ENCODE measurements at places on chromosomes 6 and 20.
A peak's percentile ranks its signal among the peaks of the same experiment; 100 is the strongest.

- peak; percentile 27 for DNase-seq
These were observed 539.4 kb upstream of the JARID2 start for GRCh38 chr6:14706378-14706929.

GRCh38 chr6:167113935-167114910, 8.7 kb upstream of the CCR6 start:
- DNase-seq = peak; percentile 67

GRCh38 chr20:52312132-52312729, 120.7 kb upstream of the ZFP64 start:
- DNase-seq = peak; percentile 22

GRCh38 chr6:26322645-26323482, 42.1 kb upstream of the BTN3A2 start:
- DNase-seq = peak; percentile 34

- no peak for DNase-seq
These were observed 177.1 kb downstream of the MRPL14 start for GRCh38 chr6:43950051-43950605.

GRCh38 chr6:83462524-83462923, 31.7 kb upstream of the ME1 start:
- no peak for DNase-seq

- no peak for DNase-seq
These were observed 162.9 kb upstream of the SLC24A3 start for GRCh38 chr20:19049514-19049913.

DNA sequence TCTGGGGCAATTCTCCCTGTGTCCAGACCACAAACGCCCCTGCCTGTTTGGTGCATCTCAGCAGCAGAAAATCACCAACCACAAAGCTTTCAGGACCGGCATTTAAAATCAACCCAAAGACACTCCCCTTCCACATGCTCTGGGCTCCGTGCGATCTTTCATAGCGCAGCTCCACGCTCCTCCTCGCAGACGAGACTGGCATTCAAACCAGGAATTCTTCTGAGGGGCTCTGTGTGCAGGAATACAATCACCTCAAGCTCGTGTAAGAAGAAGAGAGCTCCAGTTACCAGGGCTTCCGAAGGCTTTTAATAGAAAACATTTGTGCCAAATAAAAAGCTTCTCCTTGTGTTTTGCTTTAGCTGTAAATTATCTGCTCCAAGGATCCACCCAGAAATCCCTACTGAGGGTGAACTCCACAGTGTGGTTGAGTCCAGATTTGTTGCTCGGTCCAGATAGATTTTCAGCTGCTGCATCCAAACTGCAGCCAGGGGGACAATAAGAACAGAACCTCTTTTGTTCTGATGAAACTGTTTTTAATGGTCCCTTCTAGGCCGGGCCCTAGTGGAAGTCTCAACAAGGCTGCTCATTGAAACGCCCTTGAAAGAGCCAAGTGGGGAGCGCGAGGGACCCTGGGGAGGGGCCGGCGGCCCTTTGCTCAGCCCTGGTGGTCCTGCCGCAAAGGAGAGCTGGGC, 16.4 kb upstream of the BMP7 start:
- no peak for DNase-seq

DNA sequence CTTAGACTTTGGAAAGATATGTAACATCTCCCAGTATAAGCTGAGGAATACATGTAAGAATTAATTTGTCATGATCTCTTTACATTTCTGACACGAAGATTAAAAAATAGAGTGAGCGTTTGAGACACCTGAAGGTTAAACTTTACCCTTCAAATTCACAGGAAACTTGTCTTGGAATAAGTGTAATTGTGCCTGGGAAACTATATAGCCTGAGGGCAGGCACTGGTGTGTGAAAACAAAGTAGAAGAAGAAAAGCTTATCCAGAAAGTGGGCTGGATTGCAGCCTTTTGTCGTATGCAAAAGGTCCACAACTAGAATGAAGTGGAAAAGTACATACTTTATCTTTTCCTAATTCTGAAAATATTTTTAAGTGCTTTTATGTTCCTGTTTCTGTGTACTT, 275.7 kb upstream of the TCF21 start:
- no peak for DNase-seq

- no peak for DNase-seq
These were observed 86.7 kb downstream of the FOXC1 start for GRCh38 chr6:1696463-1696850.

DNA sequence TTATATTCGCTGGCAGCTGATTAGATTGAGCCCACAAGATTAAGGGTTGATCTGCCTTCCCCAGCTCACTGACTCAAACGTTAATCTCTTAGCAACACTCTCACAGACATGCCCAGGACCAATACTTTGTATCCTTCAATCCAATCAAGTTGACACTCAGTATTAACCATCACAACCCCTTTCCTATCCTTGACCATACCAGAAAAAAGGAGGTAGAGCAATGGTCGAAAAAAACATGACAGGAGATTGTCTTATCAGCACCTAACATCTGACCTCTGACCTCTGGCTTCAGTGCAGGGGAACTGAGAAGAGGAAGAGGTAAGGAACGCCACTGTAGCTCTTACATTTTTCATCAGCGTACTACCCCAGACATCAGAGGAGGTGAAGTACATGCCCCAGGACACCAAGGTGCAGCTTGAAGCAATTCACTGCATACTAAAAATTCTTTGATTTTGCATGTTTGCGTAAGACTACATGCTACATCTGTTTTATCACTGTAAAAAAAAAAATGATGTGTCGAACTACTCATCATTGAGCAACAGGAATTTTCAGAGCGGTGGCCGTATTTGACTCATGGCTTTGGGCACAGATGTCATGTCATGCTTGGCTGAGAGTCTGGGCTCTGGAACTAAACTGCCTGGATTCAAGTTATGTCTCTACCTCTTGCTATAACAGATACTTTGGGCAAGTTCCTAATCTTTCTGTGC, 188.0 kb upstream of the TAB2 start:
- no peak for DNase-seq

GRCh38 chr6:146881228-146882181, 282.7 kb downstream of the ADGB start:
- DNase-seq = no peak

DNA sequence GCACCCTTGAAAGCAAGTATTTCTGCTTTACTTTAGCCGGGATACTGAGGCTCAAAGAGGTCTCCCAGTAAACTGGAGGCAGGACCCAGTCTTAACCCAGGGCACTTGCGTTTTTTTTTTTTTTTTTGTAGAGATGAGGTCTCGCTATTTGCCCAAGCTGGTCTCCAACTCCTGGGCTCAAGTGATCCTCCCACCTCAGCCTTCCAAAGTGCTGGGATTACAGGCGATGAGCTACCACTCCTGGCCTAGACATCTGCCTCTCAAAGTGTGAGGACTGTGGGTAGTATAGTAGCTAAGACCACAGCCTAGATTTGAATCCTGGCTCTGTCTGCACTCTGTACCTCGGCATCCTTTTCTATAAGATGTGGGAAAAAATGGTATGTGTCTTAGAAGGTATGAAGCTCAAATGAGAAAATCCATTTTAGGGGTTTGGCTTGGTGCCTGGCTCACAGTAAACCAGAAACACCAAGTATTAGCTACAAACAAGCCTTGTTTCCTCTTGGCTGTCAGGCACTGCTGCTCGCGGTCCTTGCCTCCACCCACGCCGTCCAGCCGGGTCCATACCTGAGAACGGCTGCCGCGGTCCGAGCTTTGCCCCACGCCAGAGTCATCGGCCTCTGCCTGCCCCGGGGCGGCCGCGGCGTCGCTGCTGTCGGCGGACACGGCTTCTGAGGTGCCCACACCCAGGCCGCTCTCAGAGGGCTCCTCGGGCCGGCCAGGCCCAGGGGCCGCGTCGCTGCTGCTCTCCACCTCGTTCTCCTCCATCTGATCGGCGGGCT, 1.2 kb downstream of the ZNF335 start:
- peak; percentile 41 for DNase-seq

DNA sequence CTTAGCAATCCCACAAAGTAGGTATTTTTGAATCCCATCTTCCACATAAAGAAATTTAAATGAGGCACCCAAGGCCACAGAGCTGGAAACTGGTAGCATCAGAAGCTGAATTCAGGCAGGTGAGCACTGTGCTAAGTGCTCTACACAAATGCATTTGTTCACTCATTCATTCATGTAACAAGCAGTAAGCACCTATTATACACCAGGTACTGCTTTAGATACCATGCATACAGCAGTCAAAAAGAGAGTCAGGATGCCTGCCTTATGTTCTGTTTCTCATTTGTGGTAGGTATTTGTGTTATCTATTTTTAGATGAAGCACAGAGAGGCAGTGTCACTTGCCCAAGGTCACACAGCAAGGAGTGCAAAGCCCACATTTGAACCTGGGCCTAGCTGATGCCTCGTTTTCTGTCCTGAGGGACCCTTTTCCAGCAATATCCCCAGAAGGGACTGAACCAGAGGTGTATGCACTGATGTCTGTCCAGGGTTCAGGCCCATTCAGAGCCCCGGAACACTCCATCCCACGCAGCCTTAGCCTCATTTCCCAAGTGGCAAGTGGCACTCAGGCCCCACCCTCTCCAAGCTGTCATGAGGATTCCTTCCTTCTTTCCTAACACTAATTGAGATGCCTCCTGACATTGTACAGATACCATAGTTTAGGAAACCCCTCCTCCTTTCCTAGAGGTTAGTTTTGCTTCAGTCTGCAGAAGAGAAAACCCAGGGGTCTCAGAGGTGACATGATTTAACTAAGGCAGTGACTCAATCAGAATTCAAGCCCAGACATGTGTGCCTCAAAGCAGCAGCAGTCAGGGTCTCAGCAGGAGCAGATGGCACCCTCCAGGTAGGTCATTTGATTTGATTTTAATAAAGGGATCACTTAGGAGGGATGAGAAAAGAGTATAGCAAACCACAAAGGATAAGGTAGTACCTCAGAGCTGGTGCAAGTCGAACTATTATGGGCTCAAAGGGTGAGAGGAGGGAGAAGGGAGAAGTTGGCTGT, 61.2 kb upstream of the SIRPA start:
- no peak for DNase-seq

GRCh38 chr6:108365478-108365877, 70.6 kb downstream of the AFG1L start:
- DNase-seq = no peak

DNA sequence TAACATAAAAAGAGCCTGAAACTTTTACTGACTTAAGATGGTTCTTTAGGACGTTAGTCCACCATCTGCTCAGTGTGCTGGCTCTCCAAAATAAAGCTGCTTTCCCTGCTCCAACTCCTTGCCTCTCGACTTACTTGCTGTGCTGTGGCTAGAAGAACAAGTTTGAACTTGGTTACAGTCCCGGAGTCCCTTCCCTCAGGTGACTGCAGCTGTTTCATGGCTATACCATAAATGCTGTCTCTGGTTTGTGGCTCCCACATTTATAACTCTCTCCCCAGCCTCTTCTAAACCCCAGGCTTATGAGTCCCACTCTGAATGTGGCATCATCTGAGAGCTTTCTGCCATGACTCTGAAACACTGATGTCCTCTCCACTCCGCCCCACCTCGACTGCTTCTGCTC, 306.4 kb upstream of the PRND start:
- DNase-seq = no peak

DNA sequence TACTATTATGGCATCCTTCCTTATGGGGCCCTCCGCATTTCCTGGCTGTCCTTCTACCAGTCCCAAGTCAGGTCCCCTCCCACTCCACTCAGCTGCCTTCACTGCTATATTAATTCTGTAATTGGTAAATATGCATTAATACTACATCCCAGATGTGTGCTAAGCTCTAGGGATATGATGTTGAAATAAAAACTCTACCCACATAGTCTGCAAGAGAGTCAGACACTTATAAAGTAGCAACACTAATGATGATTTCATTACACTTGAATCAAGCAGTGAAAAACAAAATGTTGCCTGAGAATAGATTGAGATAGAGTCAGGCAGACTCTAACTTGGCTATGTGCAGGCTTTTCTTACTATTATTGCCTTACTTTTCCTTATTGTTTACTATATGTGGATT, 62.4 kb downstream of the AIG1 start:
- no peak for DNase-seq

- DNase-seq = no peak
These were observed 51.8 kb downstream of the UTRN start for GRCh38 chr6:144336900-144337299.

- no peak for DNase-seq
These were observed 223.6 kb downstream of the SOD2 start for GRCh38 chr6:159469443-159469842.

GRCh38 chr20:33881989-33882388, 70.8 kb downstream of the CHMP4B start:
- DNase-seq = no peak

DNA sequence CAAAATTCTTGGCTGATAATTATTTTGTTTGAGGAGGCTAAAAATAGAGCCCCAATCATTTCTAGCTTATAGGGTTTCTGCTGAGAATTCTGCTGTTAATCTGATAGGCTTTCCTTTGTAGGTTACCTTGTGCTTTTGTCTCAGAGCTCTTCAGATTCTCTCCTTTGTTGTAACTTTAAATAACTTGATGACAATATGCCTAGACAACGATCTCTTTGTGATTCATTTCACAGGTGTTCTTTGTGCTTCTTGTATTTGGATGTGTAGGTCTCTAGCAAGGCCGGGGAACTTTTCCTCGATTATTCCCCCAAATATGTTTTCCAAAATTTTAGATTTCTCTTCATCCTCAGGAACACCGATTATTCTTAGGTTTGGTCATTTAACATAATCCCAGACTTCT, 376.5 kb upstream of the MAN1A1 start:
- no peak for DNase-seq

GRCh38 chr20:64153410-64153809, 10.8 kb upstream of the MYT1 start:
- no peak for DNase-seq

DNA sequence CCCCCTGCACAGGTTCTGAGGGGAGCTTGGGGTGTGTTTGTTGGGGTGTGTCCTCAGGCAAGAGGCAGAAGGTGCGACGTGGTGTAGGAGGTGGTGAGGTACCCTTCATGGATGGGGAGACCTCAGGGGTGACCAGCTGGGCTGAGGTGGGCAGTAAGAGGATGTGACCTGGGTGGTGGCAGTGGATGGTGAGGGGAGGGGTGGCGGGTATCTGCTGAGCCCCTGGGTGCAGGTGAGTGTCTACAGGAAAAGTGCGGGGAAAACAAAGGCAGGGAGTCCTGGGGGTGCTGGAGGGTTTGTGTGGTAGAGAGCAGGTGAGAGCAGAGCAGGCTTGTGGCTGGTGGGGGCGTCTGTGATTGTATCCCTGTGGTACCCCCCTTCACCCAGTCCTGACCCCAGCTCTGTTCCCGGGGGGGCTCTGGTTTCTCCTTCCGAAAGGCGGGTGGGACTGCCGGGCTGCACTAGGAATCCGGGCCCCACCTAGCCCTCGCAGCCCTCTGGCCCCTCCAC, 631 bp downstream of the RAET1L start:
- DNase-seq = no peak
